ENCODE measurements at places on chromosomes 16 and 17.

DNA sequence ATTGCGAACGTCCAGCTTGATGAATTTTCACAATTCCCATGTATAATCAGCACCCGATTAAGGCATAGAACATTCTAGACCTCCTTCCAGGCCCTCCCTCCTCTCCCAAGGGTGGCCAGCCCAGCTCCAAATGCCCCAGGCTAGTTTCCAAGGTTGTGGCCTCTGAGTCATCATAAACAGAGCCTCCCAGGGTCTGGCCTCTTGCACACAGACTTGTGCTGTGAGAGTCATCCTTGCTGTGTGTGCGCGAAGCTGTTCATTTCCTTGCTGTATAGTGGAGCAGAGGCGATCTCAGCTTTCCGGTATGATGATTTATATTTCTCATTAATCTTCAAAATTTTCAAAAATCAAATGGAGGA lies 20.5 kb upstream of the JPH3 start:
- no peak for DNase-seq

GRCh38 chr17:13140750-13141149 lies 122.9 kb upstream of the ELAC2 start:
- DNase-seq: no peak

- DNase-seq: no peak
Observed at GRCh38 chr16:83220066-83220465, 587.7 kb upstream of the HSBP1 start.

- DNase-seq: no peak
Observed at GRCh38 chr16:89847940-89848297, 19.6 kb downstream of the SPIRE2 start.

- DNase-seq: no peak
Observed at GRCh38 chr16:19095654-19096053, 18.1 kb upstream of the ITPRIPL2 start.

- no peak for DNase-seq
Observed at GRCh38 chr17:33113276-33113990, 121.8 kb downstream of the SPACA3 start.

- no peak for DNase-seq
Observed at GRCh38 chr16:3388325-3388724, 12.5 kb downstream of the ZSCAN32 start.

- DNase-seq: no peak
Observed at GRCh38 chr16:16005721-16006120, 56.3 kb downstream of the ABCC1 start.

- DNase-seq: no peak
Observed at GRCh38 chr17:80104321-80104955, 3.1 kb downstream of the GAA start.

DNA sequence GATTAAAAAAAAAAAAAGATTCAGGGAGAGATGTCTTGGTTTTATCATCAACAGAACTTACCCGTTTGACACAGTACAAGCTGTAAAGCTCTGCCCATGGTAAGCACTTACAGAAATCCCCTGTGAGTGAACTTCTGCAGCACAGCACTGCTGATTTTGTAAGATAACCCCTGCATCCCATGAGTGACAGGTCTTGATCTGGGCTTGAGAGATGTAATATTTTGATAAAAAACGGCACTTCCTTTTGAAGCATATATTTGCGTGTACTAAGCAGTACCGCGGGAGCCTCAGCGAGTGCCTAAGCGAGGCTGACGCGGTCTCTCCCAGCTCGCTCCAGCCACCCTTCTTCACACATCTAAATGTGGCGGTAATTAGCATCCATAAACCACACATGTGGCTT lies 50.5 kb downstream of the IKZF3 start:
- DNase-seq: peak; percentile 53

DNA sequence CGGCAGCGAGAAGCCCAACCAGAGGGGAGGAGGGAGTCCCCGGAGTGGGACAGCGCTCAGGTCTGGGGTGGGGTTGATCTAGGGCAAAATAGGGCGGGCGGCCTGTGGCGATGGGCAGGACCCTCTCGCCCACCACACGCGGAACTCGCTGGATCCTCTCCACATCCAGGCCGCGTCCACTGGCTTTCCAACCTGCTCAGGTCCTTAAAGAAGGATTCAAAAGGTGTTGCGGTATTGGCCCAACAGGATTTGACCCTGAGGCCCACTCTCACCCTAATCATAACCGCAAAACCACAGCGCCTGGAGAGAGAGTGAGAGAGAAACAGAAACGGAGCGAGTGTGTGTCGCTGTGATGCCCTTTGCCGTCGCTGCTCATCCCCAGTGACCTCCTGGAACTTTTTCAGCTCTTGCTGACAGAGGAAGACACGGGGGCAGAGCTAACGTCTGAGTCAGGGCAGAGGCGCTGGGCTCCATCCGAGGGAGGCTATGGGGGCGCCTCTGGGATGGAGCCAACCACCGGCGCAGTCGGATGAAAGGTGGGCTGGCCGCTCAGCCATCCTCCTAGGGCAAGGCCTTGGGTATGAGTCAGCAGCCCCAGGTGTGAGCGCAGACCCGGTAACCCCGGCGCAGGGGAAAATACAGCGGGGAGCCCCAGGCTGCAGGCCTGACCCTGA lies 16.7 kb upstream of the OR1F1 start:
- DNase-seq: peak; percentile 37

GRCh38 chr16:50717091-50717490 lies 23.7 kb downstream of the NOD2 start:
- DNase-seq: no peak

DNA sequence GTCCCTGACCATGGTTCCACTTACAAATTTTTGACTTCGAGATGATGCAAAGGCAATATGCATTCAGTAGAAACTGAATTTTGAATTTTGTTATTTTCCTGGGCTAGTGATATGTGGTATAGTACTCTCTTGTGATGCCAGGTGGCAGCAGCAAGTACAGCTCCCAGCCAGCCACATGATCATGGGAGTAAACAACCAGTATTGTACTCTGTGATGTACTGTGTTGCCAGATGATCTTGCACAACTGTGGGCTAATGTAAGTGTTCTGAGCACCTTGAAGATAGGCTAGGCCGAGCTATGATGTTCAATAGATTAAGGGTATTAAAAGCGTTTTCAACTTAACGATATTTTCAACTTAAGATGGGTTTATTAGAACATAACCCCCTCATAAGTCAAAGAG lies 250.8 kb downstream of the STX8 start:
- DNase-seq: no peak

DNA sequence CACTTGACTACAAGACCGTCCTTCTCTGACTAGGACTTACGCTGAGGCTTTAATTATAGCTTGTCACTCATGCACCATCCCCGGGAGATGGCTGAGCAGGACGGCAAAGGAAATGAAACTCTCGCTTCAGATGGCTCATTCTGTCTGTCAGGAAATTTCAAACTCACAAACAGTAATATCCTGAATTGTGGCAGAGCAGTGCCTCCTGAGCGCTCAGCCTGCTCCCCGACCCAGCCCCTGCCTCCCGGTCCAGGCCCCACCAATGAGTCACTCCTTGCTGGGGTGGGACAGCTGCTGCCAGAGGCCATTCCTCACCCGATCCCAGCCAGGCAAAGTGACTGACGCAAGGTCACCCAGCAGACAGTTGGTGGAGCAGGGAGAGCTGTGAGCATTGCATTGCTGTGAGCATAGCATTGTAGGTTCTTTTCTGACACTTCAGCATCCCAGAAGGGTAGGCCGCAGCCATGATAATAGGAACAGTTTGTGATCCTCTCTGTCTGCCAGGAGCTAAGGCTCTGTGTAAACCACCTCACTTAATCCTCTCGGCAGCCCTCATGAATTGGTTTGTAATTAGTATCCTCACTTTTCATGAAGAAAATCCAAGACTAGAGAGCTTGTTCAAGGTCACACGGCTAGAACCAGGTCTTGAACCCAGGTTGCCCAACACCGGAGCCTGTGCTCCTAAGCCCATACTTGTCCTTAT lies 20.9 kb downstream of the CCDC182 start:
- DNase-seq: no peak

DNA sequence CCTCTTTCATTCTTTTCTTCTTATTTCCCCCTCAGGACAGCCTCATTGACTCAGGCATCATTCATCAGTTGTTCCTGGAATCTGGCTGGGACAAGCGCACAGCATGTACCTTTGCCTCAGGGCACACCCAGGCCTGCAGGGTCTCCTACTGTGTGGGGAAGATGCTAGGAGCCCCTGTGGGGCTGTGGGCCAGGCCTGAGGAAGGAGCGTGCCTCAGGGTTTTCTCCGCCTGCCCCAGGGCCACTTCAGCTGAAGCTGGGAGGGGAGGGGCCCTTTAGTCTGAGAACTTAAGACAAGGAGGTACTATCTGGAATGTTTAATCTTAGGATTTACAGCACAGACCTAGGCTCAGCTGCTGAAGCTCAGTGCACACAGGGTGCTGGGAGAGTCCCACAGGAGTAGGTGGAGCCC lies 7.9 kb downstream of the ELMO3 start:
- DNase-seq: no peak

- DNase-seq: peak; percentile 57
Observed at GRCh38 chr16:77212741-77213541, 13.7 kb downstream of the SYCE1L start.

- no peak for DNase-seq
Observed at GRCh38 chr17:19728084-19728495, 11.7 kb upstream of the SLC47A2 start.

- no peak for DNase-seq
Observed at GRCh38 chr17:3792481-3792880, 8.5 kb downstream of the ITGAE start.

- DNase-seq: no peak
Observed at GRCh38 chr17:36851250-36851649, 86.0 kb upstream of the LHX1 start.

Data from activated CD4-positive, alpha-beta T cell treated with anti-CD3 and anti-CD28 coated beads, Interleukin-2, amount 50 U/mL, for 24 hours (primary cell).